ENCODE measurements at places on chromosomes 7 and 10.

DNA sequence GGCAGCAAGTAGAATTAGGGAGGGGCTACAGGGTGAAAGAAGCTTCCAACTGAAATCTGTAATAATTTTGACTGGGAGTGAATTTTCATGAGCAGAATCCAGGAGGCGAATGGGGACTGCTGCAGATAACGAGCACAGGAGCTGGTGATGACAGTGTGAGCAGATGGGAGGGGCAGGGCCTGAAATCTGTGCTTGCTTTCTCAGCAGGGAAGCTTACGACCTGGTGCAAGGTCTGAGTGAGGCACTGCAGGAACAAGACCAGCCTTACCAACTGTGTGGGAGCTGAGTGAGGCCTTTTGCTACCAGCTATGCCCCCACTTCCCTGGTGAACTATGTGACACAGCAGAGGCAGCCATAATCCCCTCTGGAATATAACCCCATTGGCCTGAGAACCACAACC, 109.8 kb downstream of the HPSE2 start:
- DNase-seq, result no peak

GRCh38 chr7:1943326-1943725, 273.2 kb downstream of the ELFN1 start:
- no peak for DNase-seq

- no peak for DNase-seq
Observed at GRCh38 chr7:101466871-101467270, 104.2 kb downstream of the COL26A1 start.

DNA sequence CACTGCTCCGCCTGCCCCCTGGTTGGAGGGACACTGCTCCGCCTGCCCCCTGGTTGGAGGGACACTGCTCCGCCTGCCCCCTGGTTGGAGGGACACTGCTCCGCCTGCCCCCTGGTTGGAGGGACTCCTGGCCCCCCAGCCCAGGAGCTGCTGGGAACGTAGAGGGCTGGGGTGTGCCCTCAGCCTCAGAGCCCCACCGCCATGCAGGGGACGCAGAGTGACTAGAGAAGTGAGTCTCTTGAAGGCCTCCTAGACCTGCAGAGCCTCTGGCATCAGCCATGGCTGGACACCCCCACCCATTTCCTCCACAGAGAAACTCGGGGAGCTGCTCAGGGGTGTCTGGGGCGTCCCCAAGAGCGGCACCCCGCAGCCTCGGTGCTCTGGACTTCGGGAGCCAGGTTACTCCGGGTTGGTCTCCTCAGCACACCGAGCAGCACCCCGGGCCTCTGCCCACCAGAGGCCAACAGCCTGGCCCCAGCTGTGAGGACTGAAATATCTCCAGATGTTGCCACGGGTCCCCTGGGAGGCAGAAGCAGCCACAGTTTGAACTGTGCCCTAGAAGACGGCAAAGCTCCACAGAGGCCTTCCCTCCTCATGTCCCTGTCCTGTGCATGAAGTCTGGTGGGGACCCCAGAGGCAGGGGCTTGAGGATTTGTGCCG, 191.9 kb downstream of the ELFN1 start:
- DNase-seq, result no peak
